ENCODE measurements at places on chromosomes 6 and 20. TPM values are rescaled to one million over a fixed set of nuclear protein-coding genes. Genes with fewer than 3 reads are reported as not detected.

DNA sequence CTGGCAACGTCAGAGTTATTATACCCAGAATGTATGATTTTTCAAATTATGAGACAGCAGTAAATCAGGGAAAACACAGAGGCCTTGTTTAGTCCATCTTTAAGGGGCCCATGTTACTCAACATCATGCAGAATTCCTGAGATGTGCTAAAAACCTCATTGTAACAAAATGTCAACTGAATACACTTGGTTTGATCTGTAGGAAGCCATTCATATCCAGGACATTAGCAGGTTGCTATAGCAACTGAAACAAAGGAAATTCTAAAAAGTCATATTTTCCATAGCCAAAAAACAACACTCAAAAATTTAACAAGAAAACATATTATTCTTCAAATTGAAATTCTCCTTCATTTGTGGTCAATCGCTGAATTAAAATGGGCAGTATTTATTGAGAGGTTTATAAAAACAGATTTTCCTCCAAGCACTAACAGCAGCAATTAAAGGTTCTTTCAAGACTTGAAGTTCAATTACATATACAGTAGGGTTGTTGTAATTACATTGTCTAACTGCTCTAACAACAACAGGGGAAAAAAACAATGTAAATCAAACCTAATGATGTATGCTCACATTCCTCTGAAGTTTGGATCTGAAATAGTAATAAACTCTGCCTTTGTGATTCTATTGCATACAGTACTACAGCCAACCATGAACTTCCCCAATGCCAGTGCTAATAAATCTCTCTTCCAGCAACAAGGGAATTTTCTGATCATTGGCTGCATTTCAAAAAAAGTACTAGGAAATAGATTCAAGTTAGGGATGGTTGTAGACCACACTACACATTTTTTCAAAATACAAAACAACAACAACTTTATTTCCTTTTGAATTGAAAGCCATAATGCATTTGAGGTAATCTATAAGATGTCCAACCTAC, 34.9 kb downstream of the COL12A1 start:
- H3K4me1 ChIP-seq, result peaks cover 15% of the 10 kb centered on the region
- no peaks in the 10 kb centered on the region for H3K27me3 ChIP-seq
- H3K27ac ChIP-seq, result peak overlapping the region; percentile 28
- H3K36me3 ChIP-seq, result no peaks in the 10 kb centered on the region

GRCh38 chr6:127879685-127880084, 21.2 kb downstream of the THEMIS start:
- no peaks in the 10 kb centered on the region for H3K4me1 ChIP-seq
- H3K27me3 ChIP-seq, result no peaks in the 10 kb centered on the region
- H3K4me3 ChIP-seq, result peak overlapping the region; percentile 18
- no peaks in the 10 kb centered on the region for H3K36me3 ChIP-seq
- no peak overlapping the region for H3K27ac ChIP-seq
- no peak for DNase-seq

ACSS2 gene
- 65.9 TPM for total RNA-seq

PPIL6 gene
- total RNA-seq, result 2.2 TPM

GRCh38 chr20:20887593-20888265, 175.3 kb upstream of the RALGAPA2 start:
- H3K27me3 ChIP-seq, result no peaks in the 10 kb centered on the region
- H3K36me3 ChIP-seq, result no peaks in the 10 kb centered on the region

DNA sequence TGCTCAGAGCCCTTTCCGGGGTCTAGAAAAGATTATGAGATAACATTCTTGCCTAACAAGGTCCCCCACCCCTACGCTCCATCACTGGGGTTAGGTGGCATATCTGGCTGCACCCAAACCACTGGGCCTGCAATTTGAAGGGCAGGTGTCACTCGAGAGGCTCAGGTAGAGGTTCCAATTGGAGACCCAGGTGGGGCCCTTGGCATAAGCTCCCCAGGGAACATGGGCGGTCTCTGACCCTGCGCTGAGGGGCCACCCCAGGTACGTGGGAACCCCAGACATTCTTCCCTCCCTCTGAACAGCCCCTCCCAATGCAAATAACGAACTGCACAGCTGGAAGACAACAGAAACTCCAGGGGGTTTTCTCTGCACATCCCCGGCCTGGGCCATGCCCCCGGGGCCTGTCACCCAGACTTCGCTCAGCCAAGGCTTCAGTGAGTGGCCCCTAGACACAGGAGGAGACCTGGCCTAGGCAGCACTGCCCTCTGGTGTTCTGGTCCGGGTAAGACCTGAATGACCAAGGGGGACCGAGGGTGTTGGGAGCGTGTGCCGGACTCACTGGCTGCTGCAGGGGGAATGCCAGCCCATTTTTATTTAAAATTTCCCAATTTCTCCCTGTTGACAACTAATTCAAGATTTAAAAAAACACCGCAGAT, 47.5 kb downstream of the DSTN start:
- no peak for DNase-seq
- H3K4me3 ChIP-seq, result no peak overlapping the region
- peaks cover 39% of the 10 kb centered on the region for H3K36me3 ChIP-seq
- H3K27me3 ChIP-seq, result no peaks in the 10 kb centered on the region
- peaks cover 39% of the 10 kb centered on the region for H3K4me1 ChIP-seq
